ENCODE measurements at places on chromosomes 12 and 14.

- peak; percentile 57 for DNase-seq
Observed at GRCh38 chr14:81436296-81437138, 36.4 kb upstream of the STON2 start.

- no peak for DNase-seq
Observed at GRCh38 chr12:114888448-114888847, 204.5 kb upstream of the TBX3 start.

- DNase-seq = no peak
Observed at GRCh38 chr12:124544311-124544970, 23.0 kb downstream of the NCOR2 start.

DNA sequence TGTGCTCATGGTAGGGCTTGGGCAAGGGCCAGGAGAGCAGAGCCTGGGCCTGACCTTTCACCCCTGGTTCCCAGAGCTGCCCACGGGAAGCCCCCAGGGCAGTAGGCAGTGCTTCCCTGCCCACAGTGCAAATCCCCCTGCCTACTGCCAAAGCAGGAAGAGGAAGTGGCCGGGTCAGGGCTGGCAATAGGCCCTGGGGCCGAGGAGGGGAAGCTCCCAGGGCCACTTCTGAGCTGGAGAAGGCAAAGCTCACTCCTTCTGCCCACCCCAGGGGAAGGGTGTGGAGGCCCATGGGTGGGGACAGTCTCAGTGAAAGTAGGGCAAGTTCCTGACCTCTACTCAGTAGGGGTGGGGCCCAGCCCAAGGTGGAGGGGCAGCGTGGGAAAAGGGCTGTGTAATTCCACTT, 5.4 kb upstream of the NR4A1 start:
- DNase-seq = no peak

- DNase-seq = no peak
Observed at GRCh38 chr14:50257732-50258131, 26.4 kb upstream of the SOS2 start.

- DNase-seq = no peak
Observed at GRCh38 chr12:132493482-132494178, 3.7 kb downstream of the FBRSL1 start.

DNA sequence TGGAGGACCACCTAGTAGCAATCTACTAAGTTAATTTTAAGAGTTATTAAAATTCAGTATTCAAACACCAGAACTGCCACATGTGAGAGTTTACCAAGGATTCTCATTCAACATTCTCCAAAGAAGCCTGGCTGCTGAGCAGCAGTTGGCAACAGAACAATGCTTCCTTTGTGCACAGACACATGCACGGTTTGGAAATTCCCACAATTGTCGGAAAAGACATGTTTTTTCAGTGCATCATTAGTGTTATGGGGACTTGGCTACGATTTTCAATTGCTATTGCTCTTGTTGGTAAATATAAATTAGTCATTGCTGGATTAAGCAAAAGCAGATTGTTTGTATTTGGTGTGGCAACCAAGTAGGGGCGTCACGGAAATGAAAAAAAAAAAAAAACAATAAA, 22.2 kb downstream of the ST8SIA1 start:
- DNase-seq = no peak

DNA sequence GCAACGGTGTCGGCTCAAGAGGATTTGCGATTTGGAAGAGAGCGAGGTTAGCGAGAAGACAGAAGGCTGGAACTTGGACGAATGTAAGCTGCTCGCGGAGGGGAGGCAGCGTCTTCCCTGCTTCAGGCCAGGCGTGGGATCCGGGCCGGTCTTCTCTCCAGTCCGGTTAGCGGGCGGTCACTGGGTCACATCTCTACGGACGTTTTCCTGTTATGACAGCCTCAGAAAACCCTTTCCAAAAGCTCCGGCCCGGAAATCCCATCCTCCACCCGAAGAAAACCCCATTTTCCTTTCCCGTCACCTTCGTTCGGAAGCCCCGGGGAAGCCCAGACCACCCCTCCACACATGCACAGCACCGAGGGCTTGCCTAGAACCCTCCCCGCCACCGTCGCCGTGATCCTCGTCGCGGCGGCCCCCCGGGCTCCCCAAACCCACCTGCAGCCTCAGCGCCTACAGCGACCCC, 268 bp downstream of the NDUFB1 start:
- no peak for DNase-seq

- DNase-seq = no peak
Observed at GRCh38 chr14:104178279-104178678, 39.9 kb downstream of the KIF26A start.

DNA sequence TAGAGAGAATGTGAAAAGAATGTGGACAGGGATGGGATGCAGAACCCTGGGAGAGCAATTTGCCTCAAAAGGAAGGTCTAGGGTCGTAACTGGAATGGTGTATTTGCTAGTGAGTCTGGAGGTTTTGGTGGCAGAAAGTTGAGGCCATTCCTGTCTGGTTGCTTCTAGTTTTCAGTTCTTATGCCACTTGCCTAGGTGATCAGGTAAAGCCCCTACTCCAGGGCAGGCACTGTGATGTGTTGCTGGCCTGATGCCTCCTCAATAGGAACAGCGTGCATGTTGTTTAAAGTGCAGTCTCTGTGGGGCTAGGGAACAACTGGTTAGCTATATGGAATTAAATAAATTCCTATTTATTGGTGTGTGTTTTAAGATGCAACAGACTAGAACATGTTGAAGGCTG, 6.4 kb downstream of the OS9 start:
- no peak for DNase-seq

- DNase-seq = no peak
Observed at GRCh38 chr14:56992332-56992820, 182.1 kb upstream of the OTX2 start.

- no peak for DNase-seq
Observed at GRCh38 chr12:43692064-43692463, 66.5 kb downstream of the PUS7L start.

Measured in stimulated activated CD4-positive, alpha-beta T cell treated with anti-CD3 and anti-CD28 coated beads, Interleukin-4, amount 100 ng/mL, for 1 hour (primary cell).